HS-27A (cell line): ENCODE measurements at places on chromosomes 7 and 10.
A peak's percentile ranks its signal among the peaks of the same experiment; 100 is the strongest.

- DNase-seq: no peak
Measured at GRCh38 chr7:2325162-2325561, 10.9 kb upstream of the SNX8 start.

DNA sequence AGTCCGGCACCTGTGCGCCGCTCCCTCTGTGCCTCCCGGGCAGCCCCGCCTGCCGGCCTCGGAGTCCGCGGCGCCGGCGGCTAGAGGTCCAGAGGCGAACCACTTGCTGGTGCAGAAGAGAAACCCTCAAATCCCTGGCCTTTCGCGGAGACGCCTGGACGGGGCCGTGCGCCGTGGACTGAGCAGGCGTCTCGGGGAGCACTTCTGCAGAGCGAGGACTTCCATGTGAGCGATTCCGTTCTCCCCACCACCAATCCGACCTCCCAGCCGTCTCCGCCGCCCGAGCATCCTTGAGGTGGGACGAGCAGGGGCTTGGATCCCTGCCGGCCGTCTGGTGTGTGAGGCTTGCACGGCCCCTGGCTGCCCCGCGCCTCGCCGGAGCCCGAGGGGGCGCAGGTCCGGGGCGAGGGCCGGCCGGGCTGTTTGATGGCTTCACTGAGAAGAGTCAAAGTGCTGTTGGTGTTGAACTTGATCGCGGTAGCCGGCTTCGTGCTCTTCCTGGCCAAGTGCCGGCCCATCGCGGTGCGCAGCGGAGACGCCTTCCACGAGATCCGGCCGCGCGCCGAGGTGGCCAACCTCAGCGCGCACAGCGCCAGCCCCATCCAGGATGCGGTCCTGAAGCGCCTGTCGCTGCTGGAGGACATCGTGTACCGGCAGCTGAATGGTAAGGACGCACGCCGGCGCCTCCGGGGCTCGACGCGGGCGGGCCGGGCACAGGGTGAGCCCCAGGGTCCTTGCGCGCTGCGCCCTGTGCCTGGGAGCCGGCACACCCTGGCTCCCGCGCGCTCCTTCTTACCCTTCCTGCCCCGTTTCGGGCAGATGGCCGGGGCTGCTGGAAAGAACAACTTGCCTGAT, 660 bp downstream of the GALNT17 start:
- no peak for DNase-seq

- DNase-seq: no peak
Measured at GRCh38 chr7:77940647-77941046, 142.1 kb downstream of the PHTF2 start.

DNA sequence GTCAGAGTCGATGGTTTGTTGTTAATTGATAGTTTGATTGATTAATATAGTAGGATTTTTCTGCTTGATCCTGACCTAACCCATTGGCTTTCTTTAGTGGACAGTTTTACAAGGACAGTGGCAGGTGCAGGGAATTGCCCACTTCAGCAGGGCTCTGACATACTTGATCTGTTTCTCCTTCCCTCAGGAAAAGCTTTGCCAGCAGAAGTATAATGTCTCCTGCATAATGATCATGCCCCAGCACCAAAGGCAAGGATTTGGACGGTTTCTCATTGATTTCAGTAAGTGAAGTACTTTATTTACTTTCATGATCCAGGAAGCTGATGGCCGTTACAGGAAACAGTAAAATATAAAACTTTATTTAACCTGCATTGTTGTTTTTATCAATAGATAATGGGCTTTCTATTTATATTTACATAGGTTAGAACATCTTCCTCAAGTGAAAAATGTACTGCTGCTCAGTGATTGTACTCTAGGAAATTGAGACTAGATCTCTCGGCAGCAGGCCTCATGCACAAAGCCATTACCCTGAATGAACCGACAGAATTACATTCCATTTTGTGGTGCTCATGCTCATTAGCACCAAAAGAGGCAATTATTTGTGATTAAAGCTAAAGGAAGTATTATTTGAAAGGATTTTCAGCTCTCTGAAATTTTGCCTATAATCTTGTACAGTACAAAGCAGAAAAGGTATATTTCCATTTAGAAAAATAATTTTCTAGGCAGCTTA, 122.5 kb upstream of the SAMD8 start:
- DNase-seq: no peak

DNA sequence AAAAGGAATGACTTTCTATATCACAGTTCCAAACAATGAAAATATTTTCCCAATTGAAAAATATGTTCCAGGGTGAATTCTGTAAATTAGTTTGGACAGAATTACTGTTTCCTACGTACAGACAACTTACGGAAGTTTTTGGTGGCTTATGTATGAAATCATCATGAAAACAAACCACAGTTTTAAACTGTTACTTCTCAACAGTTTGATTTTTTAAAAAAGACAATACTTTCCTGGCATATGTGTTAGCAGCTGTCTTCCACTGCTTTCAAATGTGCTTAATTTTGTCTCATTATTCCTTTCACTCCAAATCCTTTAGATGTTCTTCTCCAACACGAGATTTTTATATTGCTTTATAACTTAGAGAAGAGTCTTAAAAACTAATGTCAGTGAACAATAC, 56.2 kb downstream of the SEMA3A start:
- DNase-seq: no peak

GRCh38 chr7:131637859-131638258, 81.4 kb upstream of the PODXL start:
- DNase-seq: no peak

- DNase-seq: no peak
Measured at GRCh38 chr10:84294766-84295447, 33.5 kb upstream of the CCSER2 start.

GRCh38 chr10:130770018-130770630, 541.4 kb downstream of the TCERG1L start:
- DNase-seq: no peak

DNA sequence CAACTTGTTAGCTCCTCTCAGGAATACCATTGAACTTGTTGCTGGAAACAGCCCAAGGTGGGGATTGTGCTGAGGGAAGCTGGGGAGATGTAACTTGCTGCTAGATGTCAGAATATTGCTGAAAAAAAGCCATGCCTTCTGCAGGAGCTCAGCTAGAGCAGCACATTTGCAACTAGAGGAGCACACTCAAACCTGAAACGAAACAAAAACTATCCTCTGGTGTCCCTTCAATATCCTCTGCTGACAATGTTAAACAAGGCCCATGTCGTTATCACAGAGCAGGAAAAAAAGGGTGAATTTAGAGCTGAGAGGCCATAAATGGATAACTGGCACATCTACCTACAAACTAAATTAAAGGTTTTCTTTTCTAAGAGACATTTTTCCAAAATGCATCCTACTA, 53.7 kb upstream of the MACC1 start:
- DNase-seq: no peak

GRCh38 chr7:123054357-123055133, 59.0 kb upstream of the TAS2R16 start:
- DNase-seq: no peak

DNA sequence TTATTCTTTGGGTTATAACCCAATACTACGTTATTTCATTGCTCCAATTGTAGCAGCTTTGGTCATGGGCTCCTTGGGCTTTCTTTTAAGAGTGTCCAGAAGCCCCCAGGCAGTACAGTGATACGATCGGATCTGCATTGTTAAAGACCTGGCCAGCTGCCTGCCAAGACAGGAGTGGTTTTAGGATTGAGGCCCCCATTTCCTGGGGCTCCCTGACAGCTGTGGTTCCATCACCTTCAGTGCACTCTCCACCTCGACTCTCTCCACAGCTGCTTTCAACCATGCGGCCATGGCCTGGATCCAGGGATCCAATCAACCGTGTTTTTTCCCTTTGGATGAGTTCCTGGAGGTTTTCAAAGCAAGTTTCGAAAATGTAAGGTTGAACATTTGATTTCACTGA, 123.4 kb upstream of the BTBD16 start:
- no peak for DNase-seq

DNA sequence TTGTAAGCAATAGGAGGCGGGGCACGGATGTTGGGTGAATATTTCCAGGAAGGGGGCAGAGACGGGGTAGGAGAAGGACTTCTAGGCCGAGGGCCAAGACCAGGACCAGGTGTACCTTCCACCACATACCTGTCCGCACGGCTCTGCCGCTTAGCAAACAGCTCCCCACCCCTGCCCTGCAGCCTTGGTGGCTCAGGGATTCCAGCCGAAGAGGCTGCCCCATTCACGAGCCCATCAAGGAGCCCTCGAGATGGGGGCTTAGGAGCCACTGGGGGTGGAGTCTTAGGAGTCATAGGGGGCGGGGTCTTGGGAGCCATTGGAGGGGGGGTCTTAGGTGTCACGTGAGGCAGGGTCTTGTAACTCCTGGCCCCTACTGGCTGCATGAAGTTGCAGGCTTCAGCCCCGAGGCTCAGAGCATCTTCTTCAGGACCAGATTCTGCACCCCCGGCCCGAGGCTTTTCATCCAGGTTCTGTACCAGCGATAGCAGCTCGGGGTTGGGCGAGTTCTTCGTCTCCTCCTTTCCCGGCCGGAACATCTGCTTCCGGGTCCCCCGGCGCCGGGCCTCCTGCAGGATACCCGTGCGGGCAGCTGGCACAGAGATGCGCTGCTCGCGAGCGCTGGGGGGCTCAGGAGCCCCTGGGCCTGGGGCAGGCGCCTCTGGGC, 6.1 kb upstream of the MYOZ1 start:
- DNase-seq: no peak

GRCh38 chr7:132521423-132521822, 54.8 kb downstream of the PLXNA4 start:
- DNase-seq: no peak

GRCh38 chr10:79929409-79929904, 19.4 kb downstream of the SFTPD start:
- DNase-seq: peak; percentile 12
